Activated T-helper 1 cell treated with Interleukin-2 at 50 U/mL for 16 hours (primary cell): ENCODE measurements at places on chromosomes 12 and 14.

- DNase-seq = no peak
Measured at GRCh38 chr12:47397664-47398281, 308.1 kb downstream of the RPAP3 start.

DNA sequence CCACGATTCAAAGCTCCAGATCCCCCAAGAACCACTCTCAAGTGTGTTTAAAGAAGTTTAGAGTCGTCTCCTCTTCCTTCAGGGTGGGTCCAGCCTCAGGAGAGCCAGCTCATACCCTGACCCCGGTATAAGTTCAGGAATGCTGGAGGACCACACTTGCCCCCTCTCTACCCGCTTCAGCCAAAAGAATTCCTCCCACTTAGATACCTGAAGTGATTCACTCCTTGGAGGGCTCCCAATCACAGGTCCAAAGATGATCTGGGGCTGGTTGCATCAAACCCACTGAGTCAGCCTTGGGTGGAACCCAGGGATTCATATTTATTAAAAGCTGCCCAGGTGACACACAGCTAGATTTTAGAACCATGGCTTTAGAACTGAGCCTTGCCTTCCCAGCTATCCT lies 133.5 kb upstream of the PARP11 start:
- no peak for DNase-seq

DNA sequence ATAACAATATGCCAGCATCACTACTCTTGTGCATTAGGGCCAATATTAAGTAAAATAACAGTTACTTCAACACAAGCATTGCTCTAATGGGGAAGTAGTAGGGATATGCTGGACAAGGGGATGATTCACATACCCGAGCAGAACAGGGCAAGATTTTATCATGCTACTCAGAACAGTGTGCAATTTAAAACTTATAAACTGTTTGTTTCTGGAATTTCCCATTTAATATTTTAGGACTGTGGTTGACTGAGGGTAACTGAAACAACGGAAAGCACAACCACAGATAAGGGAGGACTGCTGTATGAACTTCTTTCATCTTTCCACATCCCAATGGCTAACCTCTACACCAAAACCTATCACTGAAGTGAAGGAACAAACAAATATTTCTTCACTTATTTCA lies 36.8 kb downstream of the SARNP start:
- DNase-seq = no peak

GRCh38 chr12:132188916-132189325 lies 44.7 kb downstream of the NOC4L start:
- DNase-seq = no peak

DNA sequence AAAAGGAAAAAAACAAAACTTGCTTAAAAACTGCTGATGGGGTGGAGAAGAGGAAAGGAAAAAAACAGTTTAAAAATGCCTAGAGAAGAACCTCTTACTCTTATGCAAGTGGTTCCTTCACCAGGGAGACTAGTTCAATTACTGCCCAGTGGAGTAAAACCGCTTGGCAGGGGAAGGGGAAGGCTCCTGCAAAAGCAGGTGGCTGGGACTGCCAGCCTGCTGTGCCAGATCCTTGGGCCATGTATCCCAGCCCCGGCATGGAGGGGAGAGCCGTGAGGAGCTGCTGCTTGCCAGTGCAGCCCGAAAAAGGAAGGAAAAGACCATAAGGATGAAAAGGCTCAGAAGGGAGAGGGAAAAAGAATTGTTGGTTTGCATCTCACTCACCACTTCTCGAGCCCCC lies 123.0 kb downstream of the FSCB start:
- no peak for DNase-seq

DNA sequence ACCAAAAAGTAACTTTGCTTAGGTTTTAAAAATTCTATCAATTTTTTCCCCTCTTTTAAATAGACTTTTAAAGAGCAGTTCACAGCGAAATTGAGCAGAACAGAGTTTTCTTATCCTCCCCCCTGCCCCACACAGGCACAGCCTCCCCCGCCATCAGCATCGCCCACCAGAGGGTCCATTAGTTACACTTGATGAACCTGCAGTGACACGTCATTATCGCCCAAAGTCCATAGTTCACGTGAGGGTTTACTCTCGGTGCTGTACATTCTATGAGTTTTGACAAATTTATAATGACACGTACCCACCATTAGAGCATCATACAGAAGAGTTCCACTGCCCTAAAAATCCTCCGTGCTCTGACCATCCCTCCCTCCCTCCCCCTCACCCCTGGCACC lies 58.4 kb downstream of the FZD10 start:
- no peak for DNase-seq

DNA sequence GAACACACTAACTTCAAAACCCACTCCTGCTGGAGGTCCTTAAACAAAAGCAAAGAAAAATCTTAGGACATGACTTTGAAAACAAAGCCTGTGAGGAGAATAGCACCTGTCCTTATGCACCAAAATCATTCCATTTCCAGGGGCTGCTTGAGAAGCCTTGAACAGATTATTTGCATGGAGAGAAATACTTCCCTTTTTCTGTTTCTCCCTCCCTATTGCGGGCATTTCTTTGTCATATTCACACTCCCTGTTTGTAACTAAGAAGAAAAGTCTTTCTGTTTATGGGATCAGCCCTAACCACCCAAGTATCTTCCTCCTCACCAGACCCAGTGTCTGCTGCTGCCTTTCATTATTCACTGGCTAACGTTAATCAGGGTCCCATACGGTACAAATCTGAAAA lies 218.8 kb downstream of the DPF3 start:
- no peak for DNase-seq

GRCh38 chr12:38588624-38589305 lies 272.2 kb downstream of the ALG10B start:
- DNase-seq = no peak
